ENCODE measurements at places on chromosomes 16 and 17.

DNA sequence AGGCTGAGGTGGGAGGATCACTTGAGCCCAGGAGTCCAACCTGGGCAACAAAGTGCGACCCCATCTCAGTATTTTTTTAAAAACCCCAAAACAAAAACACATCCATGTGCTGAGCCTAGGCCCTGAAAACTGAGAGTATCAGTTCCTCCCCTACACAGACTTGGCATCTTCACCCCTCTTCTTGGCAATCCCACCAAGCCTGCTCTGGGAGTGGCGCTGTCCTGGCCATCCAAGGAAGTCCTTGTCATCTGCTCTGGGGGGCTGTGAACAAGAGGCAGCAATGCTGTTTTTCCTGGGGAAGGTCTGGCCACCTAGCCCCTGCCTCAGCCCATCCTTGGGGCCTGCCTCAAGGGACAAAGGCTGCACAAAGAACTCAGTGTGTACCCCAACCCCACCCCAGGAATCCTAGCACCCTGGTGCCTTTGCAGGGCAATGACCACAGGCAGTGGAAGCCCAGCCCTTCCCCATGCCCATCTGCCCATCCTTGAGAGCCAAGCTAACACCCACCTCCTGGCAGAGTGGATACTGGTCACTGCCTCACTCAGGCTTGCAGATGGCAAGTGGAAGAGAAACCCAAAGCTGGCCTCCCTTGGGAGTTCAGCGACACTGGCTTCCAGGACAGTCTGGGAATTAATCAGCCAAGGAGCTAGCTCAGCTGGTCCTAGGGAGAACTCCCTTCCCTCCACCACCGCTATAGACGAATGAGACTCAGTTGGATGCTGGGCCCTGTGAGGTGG lies 14.8 kb upstream of the GFOD2 start:
- DNase-seq: no peak

GRCh38 chr17:18006495-18007239 lies 32.3 kb downstream of the ATPAF2 start:
- no peak for DNase-seq

DNA sequence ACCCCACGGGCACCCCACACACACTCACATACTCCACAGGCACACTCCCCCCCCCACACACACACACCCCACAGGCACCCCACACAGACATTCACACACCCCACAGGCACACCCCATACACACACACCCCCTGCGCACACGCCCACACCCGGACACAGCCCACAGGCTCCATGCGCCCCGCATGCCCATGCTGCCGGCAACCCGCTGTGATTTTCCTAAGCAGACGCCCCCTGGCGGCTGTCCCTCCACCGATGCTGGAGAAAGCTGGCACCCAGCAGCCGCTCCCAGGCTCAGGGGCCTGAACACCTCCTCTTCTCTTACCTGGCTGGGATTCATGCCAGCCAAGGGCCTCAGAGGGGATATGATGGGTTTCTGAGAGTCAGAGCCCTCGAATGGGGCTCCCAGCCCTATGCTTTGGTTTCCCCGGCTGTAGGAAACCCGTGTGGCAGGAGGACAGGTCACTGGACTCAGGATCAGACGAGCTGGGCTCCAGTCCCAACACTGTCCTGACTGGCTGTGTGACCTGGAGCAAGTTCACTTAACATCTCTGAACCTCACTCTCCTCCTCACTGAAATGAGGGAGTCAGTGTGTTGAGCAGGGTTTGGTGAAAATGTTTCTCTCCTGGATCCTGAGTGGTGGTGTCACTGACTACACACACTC lies 19.6 kb upstream of the TNFRSF13B start:
- DNase-seq: peak; percentile 91

- no peak for DNase-seq
These were observed 10.6 kb downstream of the MSI2 start for GRCh38 chr17:57266902-57267311.

- DNase-seq: no peak
These were observed 48.1 kb downstream of the RPH3AL start for GRCh38 chr17:304461-304860.

DNA sequence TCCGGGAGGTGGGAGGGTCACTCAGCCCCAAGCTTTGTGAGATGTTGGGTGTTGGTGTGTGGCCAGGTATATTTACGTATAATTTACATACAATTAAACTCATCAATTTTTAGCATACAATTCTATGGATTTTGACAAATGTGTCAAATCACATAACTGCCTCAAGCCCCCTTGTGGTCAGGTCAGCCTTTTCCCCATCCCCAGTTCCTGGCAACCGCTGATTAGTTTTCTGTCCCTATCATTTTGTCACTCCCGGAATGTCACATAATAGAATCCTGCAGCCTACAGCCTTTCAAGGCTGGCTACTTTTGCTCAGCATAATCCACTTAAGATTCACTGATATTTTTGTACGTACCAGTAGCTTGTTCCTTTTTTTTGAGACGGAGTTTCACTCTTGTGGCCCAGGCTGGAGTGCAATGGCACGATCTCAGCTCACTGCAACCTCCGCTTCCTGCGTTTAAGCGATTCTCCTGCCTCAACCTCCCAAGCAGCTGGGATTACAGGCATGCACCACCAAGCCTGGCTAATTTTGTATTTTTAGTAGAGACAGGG lies 19.3 kb upstream of the RAI1 start:
- DNase-seq: no peak

GRCh38 chr16:85651629-85652430 lies 36.9 kb downstream of the GINS2 start:
- DNase-seq: no peak

GRCh38 chr16:12530302-12530701 lies 273.4 kb downstream of the CPPED1 start:
- DNase-seq: no peak

GRCh38 chr17:15999974-16000827 lies 577 bp downstream of the TTC19 start:
- DNase-seq: no peak

DNA sequence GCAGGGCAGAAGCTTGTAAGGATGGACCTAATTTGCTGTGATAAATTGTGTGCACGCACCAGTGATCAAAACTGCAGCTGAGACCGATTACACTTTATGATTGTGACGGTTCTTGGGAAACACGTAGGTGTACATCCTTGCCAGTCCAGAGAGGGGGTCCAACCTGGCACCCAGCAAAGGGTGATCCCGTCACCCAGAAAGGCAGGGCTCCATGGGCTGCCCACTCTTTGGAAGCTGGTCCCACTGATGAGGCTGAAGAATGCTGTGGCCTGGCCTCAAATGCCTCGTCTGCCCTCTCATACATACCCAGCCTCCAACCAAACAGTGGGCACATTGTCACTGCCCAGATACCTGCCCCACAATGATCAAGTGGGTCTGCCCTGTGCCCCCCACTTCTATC lies 132.0 kb downstream of the C16orf78 start:
- DNase-seq: no peak

DNA sequence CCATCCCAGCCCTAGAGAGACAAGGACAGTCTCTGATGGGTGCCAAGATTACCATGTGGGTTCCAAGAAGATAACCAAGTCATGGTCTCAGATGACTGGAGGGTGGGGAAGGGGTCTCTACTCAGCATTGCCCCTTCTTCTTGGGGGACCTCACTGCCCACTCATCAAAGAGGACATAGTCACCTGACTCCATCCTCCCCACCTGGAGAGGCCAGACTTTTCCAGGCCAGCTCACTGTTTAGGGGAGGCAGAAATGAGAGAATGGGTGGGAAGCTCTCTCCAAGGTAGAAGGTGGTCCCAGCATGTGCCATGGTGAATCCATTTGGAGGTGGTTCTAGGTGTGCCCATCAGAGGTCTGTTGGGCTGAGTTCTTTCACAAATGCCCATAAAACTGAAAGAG lies 20.7 kb upstream of the IL21R start:
- no peak for DNase-seq

DNA sequence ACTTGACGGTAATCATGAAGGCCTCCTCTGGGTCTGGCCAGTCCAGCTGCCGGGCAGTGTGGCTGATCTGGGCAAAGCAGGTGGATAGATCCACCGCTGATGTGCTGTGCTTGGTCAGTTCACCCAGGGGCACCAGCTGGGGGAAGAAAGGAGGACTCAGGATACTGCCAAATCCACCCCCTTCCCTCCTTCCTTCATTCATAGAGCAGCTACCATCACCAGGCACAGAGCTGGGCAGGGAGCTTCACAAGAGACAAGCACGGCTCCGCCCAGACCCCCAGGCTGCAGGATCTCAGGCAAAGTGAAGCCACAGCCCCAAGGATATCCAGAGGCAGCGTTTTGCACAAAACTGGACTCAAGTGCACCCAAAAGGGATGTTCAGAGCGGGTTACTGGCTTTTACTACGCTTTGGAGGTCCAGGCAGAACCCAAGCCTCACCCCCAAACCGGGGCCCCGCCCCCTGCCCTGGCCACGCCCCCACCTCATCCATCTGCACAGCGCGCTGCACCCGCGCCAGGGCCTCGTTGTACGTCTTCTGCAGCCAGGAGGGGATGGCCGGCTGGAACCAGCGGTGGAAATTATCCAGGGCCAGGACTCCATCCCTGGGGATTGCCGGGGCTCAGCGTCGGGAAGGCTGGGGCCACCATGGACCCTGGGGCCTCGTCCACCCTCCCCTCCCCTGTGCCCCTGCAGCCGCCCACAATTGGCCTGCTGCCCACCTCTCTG lies 9.1 kb downstream of the UNC13D start:
- no peak for DNase-seq

DNA sequence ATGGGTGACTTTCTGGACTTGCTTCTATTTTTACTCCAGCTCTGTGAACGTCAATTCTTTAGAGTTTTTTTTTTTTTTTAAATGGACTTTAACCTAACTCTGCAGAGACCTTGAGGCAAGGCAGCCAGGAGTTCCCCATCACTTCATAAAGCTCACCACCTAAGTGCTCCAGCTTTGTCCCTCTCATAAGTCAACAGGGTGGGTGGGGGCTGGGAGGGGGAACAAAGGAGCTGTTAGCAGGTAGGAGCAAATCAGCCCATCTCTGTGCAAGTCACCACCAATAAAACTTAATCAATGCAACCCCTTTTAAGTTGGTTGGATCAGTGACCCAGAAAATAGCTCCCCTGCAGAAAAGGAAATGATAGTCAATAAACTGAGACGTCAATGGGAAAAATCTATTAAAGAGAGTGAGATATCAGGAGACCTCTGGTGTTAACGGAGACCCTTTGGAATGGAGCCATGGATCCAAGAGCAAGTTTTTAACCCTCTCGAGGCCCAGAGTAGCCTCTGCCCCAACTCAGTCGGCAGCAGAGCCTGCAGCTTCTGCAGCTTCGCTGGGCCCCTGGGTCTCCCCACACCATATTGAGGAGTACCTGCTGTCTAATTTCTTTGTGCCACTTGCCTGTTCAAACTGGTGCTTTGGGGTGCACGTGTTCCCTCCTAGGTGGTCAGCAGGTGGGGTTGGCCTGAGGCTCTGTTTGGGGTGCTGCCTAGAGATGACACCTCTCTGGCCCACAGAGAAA lies 27.6 kb upstream of the ETV4 start:
- no peak for DNase-seq

DNA sequence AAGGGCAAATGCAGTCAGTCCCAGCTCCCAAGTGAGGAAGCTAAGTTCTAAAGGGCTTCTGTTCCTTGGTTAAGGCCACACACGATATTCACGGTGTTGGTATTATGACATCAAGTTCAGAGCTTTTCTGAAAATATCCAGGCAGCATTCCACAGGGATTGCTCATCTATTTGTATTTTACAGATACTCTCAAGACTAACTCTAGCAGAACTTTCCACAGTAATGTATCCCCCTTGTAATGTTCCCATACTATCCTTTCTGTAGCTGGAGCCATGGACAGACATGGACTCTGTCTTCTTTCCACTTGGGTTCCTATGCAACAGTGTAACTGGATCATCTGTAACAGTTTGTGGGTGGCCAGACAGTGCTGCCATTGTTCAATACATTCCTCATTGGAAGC lies 13.5 kb downstream of the SDR42E1 start:
- no peak for DNase-seq

GRCh38 chr17:12312692-12313091 lies 292.0 kb downstream of the MAP2K4 start:
- DNase-seq: no peak

DNA sequence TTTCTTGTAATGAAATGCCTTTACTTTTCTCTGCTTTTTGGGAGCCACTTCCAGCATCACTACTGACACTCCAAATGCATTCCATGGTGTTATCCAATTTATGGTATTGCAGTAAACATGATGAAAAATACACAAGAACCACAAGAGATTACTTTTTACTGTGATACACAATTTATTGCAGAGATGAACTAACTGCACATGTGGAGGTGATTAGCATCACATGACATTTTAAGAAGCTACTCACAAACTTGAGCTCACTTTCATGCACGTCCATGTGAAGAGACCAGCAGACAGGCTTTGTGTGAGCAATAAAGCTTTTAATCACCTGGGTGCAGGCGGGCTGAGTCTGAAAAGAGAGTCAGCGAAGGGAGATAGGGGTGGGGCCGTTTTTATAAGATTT lies 780.5 kb upstream of the GOT2 start:
- DNase-seq: no peak

- DNase-seq: no peak
These were observed 130.9 kb downstream of the GSG1L start for GRCh38 chr16:27932542-27933135.

DNA sequence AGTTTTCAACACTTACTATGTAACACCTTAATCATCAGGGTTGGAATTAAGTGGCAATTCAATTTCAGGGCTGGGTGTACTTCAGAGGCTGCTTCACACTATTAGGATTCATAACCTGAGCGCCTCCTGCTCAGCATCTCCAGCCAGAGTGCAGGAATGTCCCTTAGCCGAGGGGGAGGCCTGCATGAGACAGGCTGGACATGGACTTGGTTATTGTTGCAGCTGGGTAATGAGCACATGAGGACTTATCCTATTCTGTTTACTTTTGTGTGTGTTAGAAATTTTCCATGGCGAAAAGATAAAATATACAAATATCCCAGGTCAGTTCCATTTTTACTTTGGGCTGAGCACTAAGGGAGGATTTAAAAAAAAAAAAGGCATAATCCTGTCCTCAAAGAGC lies 10.4 kb downstream of the PMM2 start:
- DNase-seq: no peak

- DNase-seq: no peak
These were observed 40.1 kb downstream of the PEMT start for GRCh38 chr17:17551361-17551760.

GRCh38 chr16:48556913-48557351 lies 53.0 kb downstream of the N4BP1 start:
- peak; percentile 74 for DNase-seq

DNA sequence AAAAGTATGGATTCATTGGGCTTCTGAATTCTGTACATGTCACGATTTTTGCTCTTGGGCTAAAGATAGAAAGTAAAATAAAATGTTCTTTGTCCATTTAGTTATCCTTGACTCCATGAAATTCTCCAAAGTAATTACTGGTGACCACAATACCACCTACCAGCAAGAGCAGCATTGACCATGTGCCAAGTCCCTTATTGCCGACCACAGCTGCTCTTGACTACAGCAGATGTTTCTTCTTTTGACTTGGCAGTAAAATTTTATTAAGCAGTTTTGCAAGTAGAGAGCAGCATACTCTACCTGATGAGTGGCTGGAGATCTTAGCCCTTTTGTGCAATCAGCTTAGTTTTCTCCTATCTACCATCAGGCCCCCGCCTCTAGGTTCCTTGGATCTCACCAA lies 152.2 kb upstream of the TBX2 start:
- no peak for DNase-seq

GRCh38 chr17:76472258-76472645 lies 4.8 kb downstream of the AANAT start:
- DNase-seq: no peak

All from stimulated activated effector memory CD8-positive, alpha-beta T cell treated with anti-CD3 and anti-CD28 coated beads, Interleukin-12 subunit alpha, Interleukin-12 subunit beta, amount 100 ng/mL, for 72 hours (primary cell).